ENCODE measurements at places on chromosomes 7 and 10.
A peak's percentile ranks its signal among the peaks of the same experiment; 100 is the strongest.

- no peak for DNase-seq
These were observed 41.0 kb upstream of the CHST3 start for GRCh38 chr10:71923138-71923692.

GRCh38 chr7:22642454-22642853 lies 84.5 kb upstream of the IL6 start:
- DNase-seq, result no peak

DNA sequence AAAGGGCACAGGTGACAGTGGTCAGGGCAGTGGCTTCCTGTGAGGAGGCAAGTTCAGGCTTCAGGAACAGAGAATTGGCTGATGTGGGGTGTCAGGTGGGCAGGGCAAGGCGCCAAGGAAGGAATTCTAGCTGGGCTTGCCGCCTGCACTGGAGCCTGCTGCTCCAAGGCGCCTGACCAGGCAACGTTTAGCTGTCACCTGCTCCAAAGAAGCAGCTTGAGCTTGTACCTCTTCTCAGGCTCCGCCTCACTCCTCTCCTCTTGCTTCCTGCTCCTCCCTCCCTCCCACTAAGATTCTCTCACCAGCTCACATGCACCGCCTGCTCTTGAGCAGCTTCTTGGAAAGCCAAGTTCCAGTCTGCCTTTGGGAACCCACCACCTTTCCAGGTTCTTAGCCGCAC lies 187.4 kb upstream of the GRB10 start:
- DNase-seq, result no peak

DNA sequence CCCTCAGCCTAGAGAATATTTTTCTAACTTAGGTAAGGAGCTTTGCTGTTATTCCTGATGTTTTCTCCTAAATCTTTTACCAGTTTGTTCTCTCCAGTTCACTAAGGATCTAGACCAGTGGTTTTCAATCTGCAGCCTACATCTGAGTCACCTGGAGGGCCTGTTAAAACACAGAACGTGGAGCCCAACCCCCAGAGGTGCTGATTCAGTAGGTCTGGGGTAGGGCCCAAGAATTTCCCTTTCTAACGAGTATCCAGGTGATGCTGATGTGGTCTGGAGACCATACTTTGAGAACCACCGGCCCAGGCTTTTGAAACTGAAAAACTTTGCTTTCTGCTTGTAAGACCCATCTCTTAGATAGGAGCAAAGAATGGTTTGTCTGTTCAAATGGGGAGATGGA lies 51.2 kb upstream of the KMT2E start:
- no peak for DNase-seq

GRCh38 chr7:96436880-96437279 lies 115.0 kb upstream of the SLC25A13 start:
- no peak for DNase-seq

DNA sequence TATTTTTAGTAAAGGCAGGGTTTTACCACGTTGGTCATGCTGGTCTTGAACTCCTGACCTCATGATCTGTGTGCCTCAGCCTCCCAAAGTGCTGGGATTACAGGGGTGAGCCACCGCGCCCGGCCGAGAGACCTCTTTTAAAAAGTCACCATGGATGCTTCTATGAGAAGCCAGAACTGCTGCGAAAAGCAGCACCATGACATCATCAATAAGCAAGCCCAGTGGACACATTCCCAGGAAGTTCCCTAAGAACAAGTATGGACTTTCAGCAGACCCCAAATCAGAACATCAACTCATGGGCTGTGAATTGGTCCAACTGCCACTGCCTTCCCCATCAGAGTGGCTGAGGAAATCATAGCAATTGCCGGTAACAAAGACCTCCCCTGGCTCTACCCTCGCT lies 93.4 kb downstream of the PLXNA4 start:
- no peak for DNase-seq

DNA sequence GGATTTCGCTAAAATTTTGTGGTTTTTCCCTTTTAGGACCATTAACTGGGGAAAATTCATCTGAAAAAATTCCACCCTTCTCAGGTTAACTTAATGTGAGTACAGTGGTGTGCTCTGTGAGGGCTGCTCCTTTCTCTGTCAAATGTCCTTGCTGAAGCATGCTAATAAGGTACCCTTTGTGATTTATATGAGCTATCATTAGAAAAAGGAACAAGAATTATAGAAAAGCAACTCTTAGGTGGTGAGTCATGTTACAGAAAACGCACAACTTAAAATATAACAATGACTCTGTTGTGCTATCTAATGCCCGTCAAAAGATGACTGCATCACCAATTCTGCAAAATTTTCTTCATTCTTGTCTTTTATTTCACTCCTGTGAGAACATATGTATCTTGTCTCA lies 162.0 kb upstream of the MAGI2 start:
- no peak for DNase-seq

DNA sequence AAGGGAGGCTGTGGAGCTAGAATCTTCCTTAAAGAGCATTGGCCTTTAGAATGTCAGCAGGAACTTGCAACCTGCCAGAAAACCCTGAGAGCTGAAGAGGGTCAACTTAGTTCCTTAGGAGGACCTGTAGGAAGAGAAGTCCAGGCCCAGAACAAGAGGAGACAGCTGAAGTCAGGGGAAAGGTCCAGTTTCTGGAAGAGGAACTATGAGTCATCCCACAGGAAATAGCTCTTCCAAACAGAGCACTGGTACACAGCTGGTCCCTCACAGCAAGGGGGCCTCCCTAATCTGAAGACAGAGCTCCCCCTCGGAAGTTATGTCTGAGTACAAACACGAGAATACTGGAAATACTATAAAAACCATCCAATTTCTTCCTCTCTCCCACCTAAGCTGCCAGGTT lies 98.9 kb downstream of the HERPUD2 start:
- no peak for DNase-seq

- no peak for DNase-seq
These were observed 17.6 kb downstream of the TCAF1 start for GRCh38 chr7:143884241-143884968.

GRCh38 chr7:107779647-107780099 lies 23.4 kb downstream of the SLC26A3 start:
- no peak for DNase-seq

- DNase-seq, result no peak
These were observed 493.9 kb downstream of the GLRX3 start for GRCh38 chr10:130630135-130630534.

DNA sequence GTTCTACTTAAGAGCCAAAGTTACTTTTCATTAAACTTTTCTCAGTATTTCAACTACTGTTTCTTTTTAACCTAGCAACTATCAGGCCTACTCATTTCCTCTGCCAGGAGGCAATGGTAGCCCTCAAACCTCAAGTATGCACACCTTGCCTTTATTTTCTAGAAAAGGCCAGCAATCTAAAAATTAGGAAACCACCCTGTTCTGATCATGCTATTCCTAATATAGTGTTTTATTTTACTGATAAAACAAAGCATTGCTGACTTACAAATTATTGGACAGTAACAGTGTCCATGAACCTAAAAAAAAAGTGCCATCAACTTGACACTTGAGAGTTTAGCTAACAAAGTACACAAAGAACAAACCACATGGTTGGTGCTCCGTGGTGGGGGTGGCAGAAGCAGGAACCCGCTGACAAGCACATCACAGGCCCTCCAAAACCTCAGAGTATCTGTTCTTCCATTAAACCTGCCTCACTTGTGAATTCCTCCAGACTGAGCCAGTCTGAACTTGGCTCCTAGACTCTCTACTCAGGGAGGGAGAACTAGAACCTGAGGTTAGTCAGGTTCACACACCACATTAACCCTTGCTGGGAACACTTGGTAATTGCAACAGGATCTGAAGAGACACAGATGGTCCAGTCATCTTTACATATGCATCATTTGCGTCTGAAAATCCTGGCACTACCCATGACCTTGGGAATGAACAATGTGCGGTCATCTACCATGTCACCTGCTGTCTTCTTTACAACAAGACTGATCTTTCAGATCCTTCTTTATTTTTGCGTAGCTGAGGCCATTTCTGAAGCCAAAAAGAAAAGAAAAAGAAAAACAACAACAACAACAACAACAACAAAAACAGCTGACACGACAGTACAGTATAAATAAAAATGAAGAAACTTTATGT lies 31.9 kb downstream of the PIP4K2A start:
- DNase-seq, result peak; percentile 75

DNA sequence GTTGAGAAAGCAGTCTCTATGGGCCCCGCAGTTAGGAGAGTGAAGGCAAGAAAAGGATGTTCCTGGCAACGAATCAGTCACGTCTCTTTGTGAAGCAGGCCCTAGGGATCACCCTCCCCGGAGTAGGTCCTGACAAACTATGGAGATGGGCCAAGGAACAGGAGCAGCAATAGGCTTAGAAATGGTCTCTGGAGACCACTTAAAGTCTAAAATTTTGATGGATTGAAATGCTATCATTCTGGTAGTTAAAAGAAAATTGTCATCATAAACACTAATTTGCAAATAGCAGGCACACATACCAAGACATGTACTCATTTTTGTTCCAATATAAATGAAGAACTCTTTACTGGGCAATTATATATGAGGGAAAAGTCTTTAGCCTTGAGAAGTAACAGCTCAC lies 123.5 kb downstream of the ITGB8 start:
- no peak for DNase-seq

DNA sequence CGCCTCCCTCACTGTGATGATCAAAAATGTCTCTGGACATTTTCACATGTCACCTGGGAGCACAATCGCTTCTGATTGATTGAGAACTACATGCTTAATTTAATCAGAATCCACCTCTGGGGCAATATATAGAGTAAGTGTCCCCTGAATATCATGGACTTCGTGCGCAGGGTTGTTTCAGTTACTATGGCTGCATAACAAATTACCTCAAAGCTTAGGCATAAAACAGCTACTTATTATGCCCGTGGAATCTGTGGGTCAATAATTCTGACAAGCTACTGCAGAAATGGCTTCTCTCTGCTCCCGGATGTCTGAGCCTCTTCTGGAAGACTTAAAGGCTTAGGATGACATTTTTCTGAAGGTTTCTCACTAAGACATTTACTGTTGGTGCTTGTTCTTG lies 334.4 kb downstream of the GPR158 start:
- no peak for DNase-seq

DNA sequence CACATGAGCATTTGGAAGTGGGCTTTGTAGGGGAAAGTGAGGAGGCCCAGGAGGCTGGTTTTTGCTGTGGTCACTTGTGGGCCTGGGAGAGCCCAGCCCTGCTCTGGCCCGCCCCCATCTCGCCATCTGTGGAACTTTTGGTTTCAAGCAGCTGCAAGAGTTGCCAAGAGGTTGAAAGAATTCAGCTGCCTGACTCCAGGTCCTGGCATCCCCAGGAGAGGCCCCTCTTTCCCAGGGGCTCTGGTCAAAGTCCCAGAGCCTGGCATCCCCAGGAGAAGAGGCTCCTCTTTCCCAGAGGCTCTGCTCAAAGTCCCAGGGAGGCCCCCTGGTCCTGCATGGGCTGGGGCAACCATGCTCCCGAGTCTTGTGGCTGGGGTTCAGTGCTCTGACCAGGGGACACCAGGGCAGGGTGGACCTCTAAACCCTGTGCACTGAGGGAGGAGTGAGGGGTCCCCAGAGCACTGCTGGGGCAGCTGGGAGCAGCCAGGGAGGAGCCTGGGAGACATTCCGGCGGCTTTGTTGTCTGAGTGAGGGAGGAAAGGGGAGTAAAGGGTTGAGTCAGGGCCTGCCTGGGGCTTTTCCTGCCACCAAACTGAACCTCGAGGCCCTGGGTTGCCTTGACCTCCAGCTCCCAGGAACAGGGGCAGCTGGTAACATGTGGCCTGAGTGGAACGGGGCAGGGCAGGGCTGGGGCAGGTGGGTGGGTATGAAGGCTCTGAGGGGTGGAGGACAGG lies 27.7 kb upstream of the CSGALNACT2 start:
- no peak for DNase-seq

- peak; percentile 68 for DNase-seq
These were observed 26.5 kb downstream of the HDAC9 start for GRCh38 chr7:18521945-18522566.

DNA sequence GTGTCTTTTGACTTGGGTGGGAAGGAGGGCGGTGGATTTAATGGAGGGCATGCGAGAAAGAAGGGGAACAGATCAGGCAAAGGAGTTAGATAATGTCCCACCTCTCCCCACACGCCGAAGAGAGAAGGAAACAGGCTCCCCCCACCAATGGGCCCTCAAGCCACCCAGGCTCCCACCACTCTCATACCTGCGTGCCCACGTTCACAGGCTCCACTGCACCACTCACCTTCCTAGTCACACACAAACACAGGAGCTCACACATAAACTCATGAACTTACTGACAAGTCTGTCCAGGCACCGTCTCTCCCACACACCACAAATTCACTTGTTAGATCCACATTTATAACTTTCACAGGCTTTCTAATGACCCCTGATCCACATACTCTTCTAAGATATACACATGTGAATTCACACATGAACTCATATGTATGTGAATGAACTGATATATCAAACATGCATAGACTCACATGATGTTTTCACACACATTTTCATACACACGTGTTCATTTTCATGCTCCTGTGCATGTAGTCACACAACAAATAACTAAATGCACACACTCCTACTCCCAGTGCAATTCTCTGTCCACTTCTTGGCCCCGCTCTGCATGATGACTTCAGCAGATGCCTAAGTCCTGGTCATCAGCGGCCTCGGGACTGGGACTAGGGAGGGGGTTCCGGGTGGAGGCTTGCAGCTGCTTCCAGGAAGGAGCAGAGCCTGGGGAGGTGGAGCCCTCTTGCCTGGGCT lies 1.5 kb downstream of the LZTS2 start:
- no peak for DNase-seq

GRCh38 chr10:48819783-48820182 lies 119.9 kb downstream of the LRRC18 start:
- no peak for DNase-seq

GRCh38 chr10:22067091-22067490 lies 63.6 kb upstream of the DNAJC1 start:
- no peak for DNase-seq

DNA sequence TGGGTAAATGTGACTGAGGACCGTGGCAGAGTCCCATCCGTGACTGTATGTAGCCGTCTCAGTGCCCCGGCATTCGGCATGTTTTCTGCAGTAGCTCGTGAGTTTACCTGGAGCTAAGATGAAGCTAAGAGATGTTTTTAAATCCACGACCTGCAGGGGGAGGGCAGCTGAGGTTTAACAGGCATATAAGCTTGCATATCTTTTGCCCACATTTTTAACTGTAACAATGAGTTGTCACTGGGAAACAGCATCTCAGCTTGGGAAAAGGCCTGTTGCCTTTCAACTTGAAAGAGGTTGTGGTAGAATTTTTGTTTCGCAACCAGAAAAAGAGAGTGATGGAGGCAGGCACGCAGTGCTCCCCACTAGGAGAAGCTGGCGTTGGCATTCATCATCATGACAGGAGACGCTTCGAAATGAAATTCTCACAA lies 77.7 kb downstream of the CELF2 start:
- no peak for DNase-seq

DNA sequence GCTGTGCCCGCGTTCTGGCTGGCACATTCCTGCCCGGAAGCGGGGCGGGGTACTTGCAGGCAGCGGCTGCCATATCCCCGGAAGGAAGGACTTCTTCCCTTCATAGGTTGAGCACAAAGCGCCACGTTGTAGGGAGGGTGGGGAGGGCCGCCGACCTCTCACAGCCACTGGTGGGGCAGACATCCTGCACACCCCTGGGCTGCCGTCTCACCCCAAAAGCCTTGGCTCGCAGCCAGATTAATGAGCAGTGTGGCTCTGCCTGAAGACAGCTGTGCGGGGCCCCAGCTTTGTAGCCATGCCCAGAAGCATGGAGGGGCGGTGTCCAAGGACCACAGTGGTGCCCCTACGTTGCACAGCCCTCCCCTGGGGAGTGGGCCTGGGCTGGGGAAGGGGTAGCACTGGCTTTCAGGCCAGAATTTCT lies 54.3 kb upstream of the DPYSL4 start:
- DNase-seq, result no peak

Data from activated CD4-positive, alpha-beta T cell treated with anti-CD3 and anti-CD28 coated beads, Interleukin-2, amount 50 U/mL, for 16 hours (primary cell).